ENCODE measurements at places on chromosomes 16 and 17. TPM values are rescaled to one million over a fixed set of nuclear protein-coding genes. Genes with fewer than 3 reads are reported as not detected.
A peak's percentile ranks its signal among the peaks of the same experiment; 100 is the strongest.

- no peak for DNase-seq
- H3K27me3 ChIP-seq = peaks cover 33% of the 10 kb centered on the region
- no peaks in the 10 kb centered on the region for H3K36me3 ChIP-seq
- peaks cover under 1% of the 10 kb centered on the region for H3K4me1 ChIP-seq
- no peak overlapping the region for H3K4me3 ChIP-seq
Observed at GRCh38 chr17:44607836-44608690, 48.2 kb upstream of the MEIOC start.

DNA sequence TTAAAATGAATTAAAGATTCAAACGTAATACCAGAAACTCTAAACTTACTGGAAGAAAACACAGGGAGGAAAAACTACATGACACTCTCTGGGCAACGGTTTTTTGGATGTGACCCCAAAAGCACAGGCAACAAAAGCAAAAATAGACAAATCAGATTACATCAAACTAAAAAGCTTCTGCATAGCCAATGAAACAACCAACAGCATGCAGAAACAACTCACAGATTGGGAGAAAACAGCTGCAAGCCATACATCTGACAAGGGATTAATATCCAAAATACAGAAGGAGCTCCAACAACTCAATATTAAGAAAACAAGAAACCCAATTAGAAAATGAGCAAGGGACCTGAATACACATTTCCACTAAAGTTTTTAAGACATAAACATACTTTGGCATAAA lies 69.2 kb upstream of the ALOX12 start:
- no peak for DNase-seq
- H3K4me1 ChIP-seq = no peaks in the 10 kb centered on the region
- H3K4me3 ChIP-seq = no peak overlapping the region

DNA sequence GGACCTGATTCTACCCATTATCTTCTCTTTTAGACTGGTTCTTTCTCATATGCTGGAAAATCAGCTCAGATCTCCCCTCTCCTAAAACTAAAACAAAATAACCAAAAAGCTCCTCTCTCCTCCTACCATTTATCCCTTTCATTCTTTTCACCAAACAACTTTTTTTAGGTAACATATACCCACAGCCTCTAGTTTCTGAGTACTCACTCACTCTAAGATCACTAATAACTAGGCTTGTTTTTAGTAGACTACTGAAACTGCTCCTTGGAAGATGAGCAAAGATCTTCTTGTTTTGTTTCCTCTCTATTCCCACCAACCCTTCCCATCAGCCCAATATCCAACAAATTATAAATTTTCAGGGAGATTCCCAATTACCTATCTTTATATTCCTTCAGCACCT lies 129.0 kb downstream of the SKAP1 start:
- H3K27ac ChIP-seq = no peak overlapping the region
- H3K4me1 ChIP-seq = peaks cover 38% of the 10 kb centered on the region
- no peak for DNase-seq
- H3K27me3 ChIP-seq = no peaks in the 10 kb centered on the region

The SCPEP1 gene
- total RNA-seq = 20.2 TPM

- DNase-seq = no peak
- H3K36me3 ChIP-seq = peaks cover 43% of the 10 kb centered on the region
- H3K4me3 ChIP-seq = no peak overlapping the region
- no peak overlapping the region for H3K27ac ChIP-seq
- peaks cover 51% of the 10 kb centered on the region for H3K4me1 ChIP-seq
- H3K27me3 ChIP-seq = no peaks in the 10 kb centered on the region
Observed at GRCh38 chr16:48382131-48382530, 3.1 kb downstream of the SIAH1 start.

- DNase-seq = no peak
- no peak overlapping the region for H3K27ac ChIP-seq
- no peak overlapping the region for H3K4me3 ChIP-seq
Observed at GRCh38 chr16:55116165-55116920, 185.7 kb downstream of the IRX5 start.

GRCh38 chr17:61444075-61444474 lies 8.1 kb upstream of the TBX4 start:
- no peaks in the 10 kb centered on the region for H3K4me1 ChIP-seq
- DNase-seq = no peak
- H3K27me3 ChIP-seq = peaks cover 22% of the 10 kb centered on the region

- H3K4me1 ChIP-seq = peaks cover 30% of the 10 kb centered on the region
- H3K27me3 ChIP-seq = no peaks in the 10 kb centered on the region
- DNase-seq = peak; percentile 36
- H3K36me3 ChIP-seq = peaks cover 11% of the 10 kb centered on the region
- no peak overlapping the region for H3K27ac ChIP-seq
- H3K4me3 ChIP-seq = no peak overlapping the region
Observed at GRCh38 chr17:48835971-48836370, 5.1 kb downstream of the CALCOCO2 start.

DNA sequence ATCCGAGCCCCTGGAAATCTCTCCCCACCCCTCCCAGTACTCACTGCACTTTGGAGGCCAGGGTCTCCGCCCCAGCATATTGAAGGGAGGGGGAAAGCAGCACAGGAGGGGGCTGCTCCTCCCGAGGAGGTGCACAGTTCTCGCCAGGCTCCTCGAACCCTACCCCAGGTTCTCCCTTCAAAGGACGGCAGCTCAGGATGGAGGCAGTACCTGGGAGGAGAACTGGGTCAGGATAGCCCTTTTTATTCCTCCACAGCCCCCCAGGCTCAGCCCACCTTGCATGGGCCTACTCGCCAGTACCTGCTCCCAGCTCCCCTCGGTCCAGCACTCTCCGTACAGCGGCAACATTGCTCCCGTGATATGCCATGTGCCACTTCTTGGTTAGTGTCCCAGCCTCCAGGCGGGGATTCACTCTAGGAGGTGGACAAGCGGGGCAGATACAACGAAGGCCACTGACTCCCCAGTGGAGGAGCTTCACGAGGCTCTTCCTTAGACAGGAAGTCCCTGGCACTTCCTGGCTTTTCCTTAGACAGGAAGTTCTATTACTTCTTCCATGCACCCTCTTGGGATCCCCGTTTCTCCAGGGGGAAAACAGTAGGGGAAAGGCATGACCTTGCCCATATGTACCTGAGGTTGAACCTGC lies 2.1 kb upstream of the GPS2 start:
- H3K4me3 ChIP-seq = peak overlapping the region; percentile 34
- no peaks in the 10 kb centered on the region for H3K27me3 ChIP-seq
- peaks cover 8% of the 10 kb centered on the region for H3K4me1 ChIP-seq
- H3K36me3 ChIP-seq = peaks cover 70% of the 10 kb centered on the region
- no peak for DNase-seq

The BRICD5 gene
- total RNA-seq = 15.8 TPM

The AIPL1 gene
- not detected for total RNA-seq

GRCh38 chr16:2936436-2937011 lies 24.8 kb downstream of the FLYWCH1 start:
- no peak overlapping the region for H3K4me3 ChIP-seq
- H3K4me1 ChIP-seq = no peaks in the 10 kb centered on the region
- DNase-seq = no peak
- H3K27ac ChIP-seq = no peak overlapping the region
- H3K27me3 ChIP-seq = no peaks in the 10 kb centered on the region

GRCh38 chr17:83203472-83204221 lies 124.2 kb downstream of the METRNL start:
- no peaks in the 10 kb centered on the region for H3K4me1 ChIP-seq
- no peaks in the 10 kb centered on the region for H3K36me3 ChIP-seq
- H3K4me3 ChIP-seq = no peak overlapping the region
- H3K27ac ChIP-seq = no peak overlapping the region
- peaks cover 16% of the 10 kb centered on the region for H3K27me3 ChIP-seq

The ABCA3 gene
- total RNA-seq = 7.6 TPM

The PTGES3L gene
- total RNA-seq = 2.1 TPM

- H3K27ac ChIP-seq = no peak overlapping the region
- no peak for DNase-seq
- H3K27me3 ChIP-seq = no peaks in the 10 kb centered on the region
- H3K36me3 ChIP-seq = peaks cover 13% of the 10 kb centered on the region
- no peak overlapping the region for H3K4me3 ChIP-seq
Observed at GRCh38 chr17:21548236-21548635, 144.1 kb upstream of the KCNJ18 start.

The TRIM37 gene
- 17.2 TPM for total RNA-seq

The GLP2R gene
- 0.59 TPM for total RNA-seq

DNA sequence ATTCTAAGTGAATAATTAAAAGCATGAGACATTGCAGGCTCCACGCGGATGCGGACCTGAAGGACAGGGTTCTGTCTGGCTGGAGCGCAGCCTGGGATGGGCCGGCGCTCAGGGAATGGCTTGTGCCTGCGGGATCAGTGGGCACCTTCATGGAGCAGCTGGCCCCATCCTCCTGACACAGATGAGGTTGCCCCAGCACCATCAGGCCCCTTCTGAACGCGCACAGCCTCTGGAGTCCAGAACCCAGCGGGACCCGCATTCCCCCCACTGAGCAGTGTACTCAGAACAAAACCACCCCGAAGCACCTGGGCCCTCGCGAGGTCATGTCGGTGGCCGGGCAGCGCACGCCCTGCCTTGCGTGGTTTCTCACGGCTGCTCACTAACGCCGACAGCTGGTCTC lies 70.5 kb upstream of the CHMP6 start:
- no peak overlapping the region for H3K4me3 ChIP-seq
- DNase-seq = no peak

The CYB5D1 gene
- 8.4 TPM for total RNA-seq

The GINS2 gene
- 25.2 TPM for total RNA-seq

GRCh38 chr17:20225162-20226115 lies 216.3 kb downstream of the SPECC1 start:
- DNase-seq = no peak
- no peak overlapping the region for H3K4me3 ChIP-seq
- H3K36me3 ChIP-seq = no peaks in the 10 kb centered on the region
- no peaks in the 10 kb centered on the region for H3K27me3 ChIP-seq
- no peak overlapping the region for H3K27ac ChIP-seq

The BAHCC1 gene
- 0.27 TPM for total RNA-seq

The GP1BA gene
- total RNA-seq = not detected

The EFNB3 gene
- total RNA-seq = 0.88 TPM

GRCh38 chr16:14110728-14111251 lies 39.7 kb downstream of the MRTFB start:
- no peak for DNase-seq
- no peaks in the 10 kb centered on the region for H3K27me3 ChIP-seq
- no peak overlapping the region for H3K27ac ChIP-seq
- H3K4me1 ChIP-seq = peaks cover 37% of the 10 kb centered on the region

GRCh38 chr17:41538565-41538991 lies 10.5 kb upstream of the KRT19 start:
- H3K27me3 ChIP-seq = no peaks in the 10 kb centered on the region
- no peak for DNase-seq
- no peak overlapping the region for H3K27ac ChIP-seq
- H3K36me3 ChIP-seq = no peaks in the 10 kb centered on the region

All from Calu3 (cell line).